Keratinocyte (primary cell): ENCODE measurements at places on chromosomes 16 and 17.

GRCh38 chr17:64155751-64156544 lies 26.0 kb upstream of the ERN1 start:
- no peak for DNase-seq

GRCh38 chr17:48558057-48558830 lies 13.3 kb upstream of the HOXB2 start:
- no peak for DNase-seq

- DNase-seq, result no peak
Measured at GRCh38 chr16:66272461-66272860, 94.0 kb upstream of the CDH5 start.

DNA sequence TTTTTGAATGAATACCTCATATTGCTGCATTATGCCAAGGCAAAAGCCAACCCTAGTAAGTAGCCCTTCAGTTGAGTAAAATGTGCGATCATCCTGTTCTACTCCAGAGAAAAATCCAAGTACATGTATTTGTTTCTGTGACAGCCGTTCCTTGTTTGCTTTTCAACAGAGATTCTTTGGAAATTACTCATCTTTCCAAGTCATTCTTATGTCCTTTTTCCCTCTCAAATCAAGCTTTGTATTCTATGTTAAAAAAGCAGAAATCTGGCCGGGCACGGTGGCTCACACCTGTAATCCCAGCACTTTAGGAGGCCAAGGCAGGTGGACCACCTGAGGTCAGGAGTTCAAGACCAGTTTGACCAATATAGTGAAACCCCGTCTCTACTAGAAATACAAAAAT lies 112.9 kb upstream of the HAS3 start:
- no peak for DNase-seq

- DNase-seq, result no peak
Measured at GRCh38 chr16:53892155-53892554, 188.2 kb downstream of the FTO start.

DNA sequence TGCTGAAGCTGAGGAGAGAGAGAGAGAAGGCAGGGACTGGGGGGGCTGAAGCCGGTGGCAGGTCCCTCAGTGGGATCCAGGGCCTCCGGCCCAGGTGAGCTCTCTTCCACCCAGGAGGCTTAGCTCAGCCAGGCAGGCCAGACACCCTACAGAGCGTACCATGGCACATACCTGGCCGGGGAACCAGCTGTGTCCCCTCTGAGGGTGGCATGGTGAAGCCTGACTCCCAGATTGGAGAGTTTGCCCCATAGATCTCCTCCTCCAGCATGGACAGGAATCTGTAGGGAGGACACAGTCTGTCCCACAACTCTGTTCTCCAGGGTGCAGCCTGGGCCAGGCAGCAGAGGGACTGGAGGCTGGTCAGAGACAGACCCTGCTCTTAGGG lies 3.0 kb downstream of the KAT2A start:
- no peak for DNase-seq

DNA sequence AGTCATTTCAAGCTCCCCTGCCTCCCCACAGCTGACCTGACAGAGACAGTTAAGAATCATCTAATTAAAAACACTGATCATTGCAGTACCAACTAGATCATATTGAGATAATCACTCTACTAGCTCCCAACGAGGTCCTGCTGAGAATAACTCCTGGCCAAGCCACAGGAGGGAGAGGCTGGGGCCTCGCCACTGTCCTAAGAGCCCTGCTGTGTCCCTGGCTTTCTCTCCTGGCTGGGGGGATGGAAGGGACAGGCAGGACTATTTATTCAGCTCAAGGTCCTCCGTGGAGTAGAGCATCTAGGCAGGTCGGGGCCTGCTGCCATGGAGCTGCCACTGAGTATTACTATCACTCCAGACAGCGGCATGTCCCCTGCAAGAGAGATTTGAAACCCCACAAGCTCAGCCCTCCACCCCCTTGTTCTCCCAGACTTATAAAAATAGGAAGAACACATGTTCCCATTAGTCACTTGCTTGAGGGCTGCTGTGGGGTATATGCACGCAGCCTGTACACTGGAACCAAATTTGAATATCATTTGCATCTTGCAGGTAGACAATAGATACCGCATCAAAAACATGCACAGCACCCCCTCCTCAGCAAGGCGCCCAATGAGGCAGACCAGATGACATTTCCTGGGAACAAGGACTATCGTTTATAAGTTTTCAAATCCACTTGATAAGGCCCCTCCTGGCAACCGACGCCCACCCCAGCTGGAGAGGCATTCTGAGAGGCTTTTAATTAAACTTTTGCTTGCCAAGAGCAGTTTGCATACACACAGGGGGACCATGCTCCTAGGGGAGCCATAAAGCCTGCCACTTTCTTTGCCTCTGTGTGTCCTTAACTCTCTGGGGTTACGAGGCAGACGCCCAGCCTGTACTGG lies 385.2 kb upstream of the ZFHX3 start:
- DNase-seq, result no peak

DNA sequence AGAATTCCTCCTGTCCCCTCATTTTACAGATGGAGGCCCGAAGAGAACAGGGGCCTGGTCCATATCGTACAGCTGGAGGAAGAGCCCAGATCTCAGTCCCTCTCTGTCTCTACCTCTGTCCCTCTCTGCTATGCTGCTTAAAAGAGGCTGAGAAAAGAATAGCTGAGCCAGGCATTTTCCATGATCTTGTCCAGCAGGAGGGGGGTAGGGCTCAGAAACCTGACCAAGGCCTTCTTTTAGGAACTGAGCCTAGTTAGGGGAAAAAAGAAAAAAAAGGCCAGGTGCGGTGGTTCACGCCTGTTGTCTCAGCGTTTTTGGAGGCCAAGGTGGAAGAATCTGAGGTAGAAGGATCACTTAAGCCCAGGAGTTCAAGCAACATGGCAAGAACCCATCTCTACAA lies 84.2 kb downstream of the MGAT5B start:
- DNase-seq, result no peak

DNA sequence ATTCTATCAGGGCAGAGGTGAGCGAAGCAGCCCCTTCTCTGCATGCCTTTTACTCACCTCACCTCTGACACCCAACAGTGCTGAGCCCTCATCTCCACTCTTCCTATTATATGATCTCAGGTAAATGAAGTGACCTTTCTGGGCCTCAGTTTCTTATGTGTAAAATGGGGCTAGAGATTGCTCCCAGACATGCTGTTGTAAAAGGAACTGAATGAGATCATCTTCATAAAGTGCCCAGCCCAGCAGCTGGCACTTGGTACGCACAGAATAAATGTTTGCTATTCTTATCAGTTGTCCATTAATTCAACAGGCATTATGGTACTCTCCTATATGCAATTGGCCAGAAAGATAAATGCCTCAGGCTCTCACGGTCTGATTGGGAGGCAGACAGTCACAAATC lies 4.5 kb upstream of the GALK1 start:
- DNase-seq, result no peak

GRCh38 chr16:51062039-51062438 lies 89.0 kb downstream of the SALL1 start:
- DNase-seq, result no peak

GRCh38 chr16:4298761-4299522 lies 16.9 kb upstream of the GLIS2 start:
- DNase-seq, result no peak

GRCh38 chr17:74868251-74868907 lies 4.4 kb downstream of the FDXR start:
- DNase-seq, result no peak

DNA sequence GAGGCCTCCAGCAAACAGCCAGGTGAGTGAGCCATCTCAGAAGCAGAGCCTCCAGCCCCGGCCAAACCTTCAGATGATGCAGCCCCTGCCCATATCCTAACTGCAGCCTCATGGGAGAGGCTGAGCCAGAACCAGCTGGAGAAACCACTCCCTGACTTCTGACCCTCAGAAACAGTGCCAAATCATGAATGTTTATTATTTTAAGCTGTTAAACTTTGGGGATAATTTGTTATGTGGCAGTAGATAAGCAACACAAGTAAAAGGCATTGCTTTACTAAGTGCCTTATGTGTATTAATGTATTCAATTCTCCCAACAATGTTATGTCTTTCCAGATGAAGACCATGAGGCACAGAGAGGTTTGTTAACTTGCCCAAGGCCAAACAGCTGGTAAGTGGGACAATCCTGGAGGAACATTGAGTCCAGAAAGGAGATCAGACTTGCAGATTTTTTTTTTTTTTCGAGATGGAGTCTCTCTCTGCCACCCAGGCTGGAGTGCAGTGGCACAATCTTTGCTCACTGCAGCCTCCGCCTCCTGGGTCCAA lies 59.6 kb downstream of the SOCS1 start:
- no peak for DNase-seq
